Immature natural killer cell (primary cell): ENCODE measurements at places on chromosomes 7 and 10.

- DNase-seq: no peak
Observed at GRCh38 chr7:113078331-113078730, 8.3 kb downstream of the GPR85 start.

DNA sequence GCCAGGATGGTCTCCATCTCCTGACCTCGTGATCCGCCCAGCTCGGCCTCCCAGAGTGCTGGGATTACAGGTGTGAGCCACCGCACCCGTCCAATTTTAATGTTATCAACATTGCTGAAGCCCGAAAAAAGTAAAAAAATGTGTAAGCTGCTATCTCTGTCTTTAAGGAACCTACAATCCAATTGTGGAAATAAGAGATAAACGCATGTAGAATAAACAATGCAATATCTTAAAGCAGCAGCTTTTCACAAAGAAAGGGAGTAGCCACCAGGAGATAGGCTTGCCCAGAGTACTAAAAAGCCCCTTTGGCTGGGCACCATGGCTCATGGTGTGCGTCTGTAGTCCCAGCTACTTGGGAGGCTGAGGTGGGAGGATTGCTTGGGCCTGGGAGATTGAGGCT, 282.9 kb upstream of the LYZL1 start:
- no peak for DNase-seq

GRCh38 chr7:77386165-77386822, 29.9 kb downstream of the GSAP start:
- no peak for DNase-seq

- no peak for DNase-seq
Observed at GRCh38 chr7:6501586-6502564, 49.4 kb downstream of the GRID2IP start.

DNA sequence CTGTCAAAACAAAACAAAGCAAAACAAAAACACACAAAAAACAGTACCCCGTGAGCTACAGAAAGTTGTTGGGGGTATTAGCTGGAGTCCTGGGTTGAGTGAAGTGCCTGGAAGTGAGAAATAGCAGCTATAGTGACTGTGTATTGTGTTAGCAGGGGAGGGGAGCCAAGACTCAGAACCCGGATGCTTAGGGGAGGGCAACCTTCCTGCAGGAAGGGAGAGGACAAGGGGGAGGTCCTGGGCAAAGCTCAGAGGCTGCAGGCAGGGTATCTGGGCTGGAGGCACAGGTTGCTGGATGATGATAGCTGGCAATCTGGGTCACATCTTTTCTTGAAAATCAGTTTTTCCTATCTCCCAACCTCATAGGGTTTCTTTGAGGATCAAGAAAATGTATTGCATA, 75.8 kb upstream of the PARD3 start:
- no peak for DNase-seq

- no peak for DNase-seq
Observed at GRCh38 chr7:84877943-84878570, 308.8 kb downstream of the SEMA3D start.

GRCh38 chr10:118459642-118460193, 117.6 kb upstream of the FAM204A start:
- peak; percentile 15 for DNase-seq

DNA sequence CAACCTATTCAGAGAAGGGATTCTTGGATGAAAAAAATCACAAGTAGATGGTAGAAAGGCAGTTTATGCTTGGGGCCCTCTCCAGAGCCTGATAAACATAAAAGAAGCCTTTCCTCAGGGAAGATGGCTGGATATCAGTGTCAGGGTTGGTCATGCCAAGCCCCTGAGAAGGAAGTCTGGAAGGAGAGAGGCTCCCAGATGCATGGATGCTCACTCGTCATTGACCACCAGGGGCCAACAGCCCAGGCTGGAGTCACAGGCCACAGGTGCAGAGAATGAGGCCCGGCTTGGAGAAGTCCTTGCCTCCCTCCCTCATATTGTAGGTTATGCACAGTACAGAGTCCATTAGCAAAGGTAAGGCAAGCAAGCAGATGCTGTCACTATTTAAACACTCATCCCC, 506.7 kb downstream of the GRID1 start:
- no peak for DNase-seq

- DNase-seq: no peak
Observed at GRCh38 chr10:77289027-77289501, 348.5 kb downstream of the KCNMA1 start.

DNA sequence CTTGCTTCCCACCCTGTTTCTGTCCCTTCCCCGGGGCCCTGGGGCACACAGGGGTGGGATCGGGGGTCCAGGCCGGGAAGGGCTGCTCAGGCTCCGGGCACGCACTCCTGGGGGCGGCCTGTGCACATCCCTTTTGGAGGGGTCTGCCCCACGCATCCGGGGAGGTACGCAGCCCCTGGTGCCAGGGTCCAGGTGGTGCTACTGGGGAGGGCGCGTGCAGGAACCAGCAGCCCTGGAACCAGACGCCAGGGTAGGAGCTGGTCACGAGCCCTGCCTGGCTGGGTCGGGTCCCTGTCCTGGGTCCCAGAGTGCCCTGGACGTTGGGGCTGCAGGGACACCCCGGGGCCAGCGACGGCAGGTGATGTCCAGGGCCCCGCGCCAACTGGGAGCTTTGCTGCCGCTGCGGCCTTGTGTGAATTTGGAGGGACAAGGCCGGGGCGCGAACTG, 53.4 kb downstream of the GLRX3 start:
- DNase-seq: no peak

GRCh38 chr10:8721650-8722049, 667.2 kb downstream of the GATA3 start:
- DNase-seq: no peak

- DNase-seq: peak; percentile 13
Observed at GRCh38 chr10:68301790-68302502, 29.9 kb upstream of the HNRNPH3 start.

- no peak for DNase-seq
Observed at GRCh38 chr7:157540606-157541294, 203.9 kb downstream of the DNAJB6 start.

DNA sequence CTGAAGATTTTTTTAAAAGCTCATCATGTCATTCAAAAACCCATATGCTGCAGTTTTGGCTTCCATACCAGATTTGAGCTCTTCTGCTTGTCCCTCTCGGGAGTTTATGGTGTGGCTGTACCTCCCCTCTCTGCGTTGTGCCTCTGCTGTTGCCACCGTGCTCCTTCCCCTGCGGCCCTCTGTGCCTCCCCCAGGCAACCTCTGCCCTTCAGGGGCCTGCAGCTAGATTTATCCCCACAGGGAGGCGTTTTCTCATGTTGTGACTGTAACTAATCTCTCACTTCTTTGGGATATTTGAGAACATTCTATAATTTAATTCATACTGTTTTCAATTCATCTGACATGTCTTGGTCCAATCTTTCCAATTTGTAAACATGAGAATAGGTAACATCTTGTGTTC, 52.7 kb downstream of the TASOR2 start:
- no peak for DNase-seq

DNA sequence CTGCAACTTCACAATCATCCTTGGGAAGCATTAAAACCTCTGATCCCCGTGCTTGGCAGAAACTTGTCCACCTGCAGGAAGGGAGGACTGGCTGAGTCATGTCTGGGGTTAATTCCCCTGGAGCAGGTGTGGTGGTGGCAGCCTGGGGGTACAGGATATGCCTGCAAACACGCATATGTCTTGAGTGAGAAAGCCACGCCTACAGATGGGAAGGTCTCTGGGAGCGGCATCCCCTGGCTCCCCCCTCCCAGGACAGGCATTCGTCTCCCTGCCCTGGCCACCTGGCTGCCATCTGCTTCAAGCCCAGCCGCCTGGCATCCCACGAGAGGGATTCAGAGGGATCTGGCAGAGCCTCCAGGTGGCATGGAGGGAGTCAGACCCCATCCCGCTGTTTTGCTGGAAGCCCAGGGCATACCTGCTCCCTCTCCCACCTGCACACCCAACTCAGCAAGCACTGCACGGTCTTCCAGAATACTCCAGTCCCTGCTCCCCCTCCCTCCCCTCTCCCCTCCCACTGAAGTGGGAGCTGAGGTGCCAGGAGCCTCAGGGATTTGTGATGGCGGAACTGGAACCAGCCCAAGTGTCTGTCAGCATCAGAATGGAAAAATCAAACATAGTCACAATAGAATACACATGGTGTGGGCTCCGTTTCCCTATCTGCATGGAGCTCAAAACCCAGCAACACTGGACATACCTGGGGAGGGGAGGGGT, 61.0 kb downstream of the CAMK2B start:
- DNase-seq: no peak

- no peak for DNase-seq
Observed at GRCh38 chr7:21942955-21943354, 2.7 kb downstream of the CDCA7L start.

- DNase-seq: no peak
Observed at GRCh38 chr7:131737746-131738465, 181.5 kb upstream of the PODXL start.

DNA sequence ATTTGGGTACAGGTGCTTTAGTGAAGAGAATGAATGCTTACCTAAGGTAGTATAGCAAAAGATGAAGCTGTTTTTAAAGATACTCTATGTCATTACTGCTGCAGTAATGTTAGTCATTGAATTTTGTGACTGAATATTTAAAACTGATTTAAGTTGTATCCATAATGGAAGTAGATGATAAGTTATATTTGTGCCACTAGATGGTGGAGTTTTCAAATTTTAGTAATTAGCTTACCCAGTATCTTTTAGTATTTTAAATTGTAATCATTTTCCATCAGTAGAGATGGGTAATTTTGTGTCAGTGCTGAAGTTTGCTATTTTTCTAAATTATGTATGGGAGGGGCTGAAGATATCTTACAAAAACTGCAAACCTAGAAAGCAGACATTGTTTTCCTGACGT, 25.2 kb downstream of the HBP1 start:
- no peak for DNase-seq

GRCh38 chr10:24415455-24416125, 206.7 kb downstream of the KIAA1217 start:
- no peak for DNase-seq

- DNase-seq: no peak
Observed at GRCh38 chr10:32298075-32298812, 48.7 kb downstream of the EPC1 start.

- DNase-seq: no peak
Observed at GRCh38 chr10:96924861-96925260, 92.8 kb downstream of the LCOR start.

GRCh38 chr10:132987671-132988571, 45.6 kb upstream of the CFAP46 start:
- DNase-seq: no peak

GRCh38 chr10:113480081-113480360, 72.8 kb upstream of the HABP2 start:
- no peak for DNase-seq

- no peak for DNase-seq
Observed at GRCh38 chr7:55250313-55250712, 114.8 kb upstream of the LANCL2 start.
